ENCODE measurements at places on chromosomes 1 and 21. TPM values are rescaled to one million over a fixed set of nuclear protein-coding genes. Genes with fewer than 3 reads are reported as not detected.

DNA sequence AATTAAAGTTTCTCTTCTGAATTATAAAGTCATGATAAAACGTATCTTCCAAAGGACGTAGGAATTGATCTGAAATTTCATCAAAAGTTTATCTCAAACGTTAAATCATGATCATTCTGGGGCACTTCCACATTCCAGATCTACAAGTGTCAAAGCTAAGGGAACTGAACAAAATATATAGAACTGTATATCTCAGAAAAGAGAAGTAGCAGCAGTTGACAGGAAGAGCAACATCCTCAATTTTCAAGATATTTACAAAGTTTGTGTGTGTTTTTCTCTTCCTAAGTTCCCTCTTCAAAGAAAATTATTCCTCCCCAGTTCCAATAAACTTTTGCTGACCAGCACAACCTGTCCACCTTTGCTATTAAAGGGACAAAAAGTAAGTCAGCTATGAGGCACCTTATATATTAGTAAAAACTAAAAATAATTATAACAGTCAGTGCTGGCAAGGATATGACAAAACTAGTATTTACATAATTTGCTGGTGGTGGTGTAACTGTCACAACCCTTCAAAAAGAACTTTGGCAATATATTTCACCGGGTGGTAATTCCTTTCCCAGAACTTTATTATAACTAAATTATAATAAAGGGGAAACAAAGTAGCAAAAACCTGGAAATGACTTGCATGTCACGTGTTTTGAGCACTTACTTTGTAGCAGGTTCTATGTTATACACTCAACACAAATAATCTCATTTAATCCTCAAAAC lies 38.5 kb upstream of the EYA3 start:
- no peaks in the 10 kb centered on the region for H3K36me3 ChIP-seq
- H3K27ac ChIP-seq: no peak overlapping the region
- DNase-seq: no peak
- no peak overlapping the region for H3K4me3 ChIP-seq

GRCh38 chr21:41836166-41837015 lies 42.8 kb downstream of the PRDM15 start:
- no peak for DNase-seq
- no peaks in the 10 kb centered on the region for H3K4me1 ChIP-seq
- no peak overlapping the region for H3K4me3 ChIP-seq
- H3K36me3 ChIP-seq: no peaks in the 10 kb centered on the region

GRCh38 chr1:30522031-30523004 lies 201.1 kb downstream of the MATN1 start:
- H3K36me3 ChIP-seq: no peaks in the 10 kb centered on the region
- no peak for DNase-seq
- no peaks in the 10 kb centered on the region for H3K27me3 ChIP-seq
- H3K4me3 ChIP-seq: no peak overlapping the region
- no peaks in the 10 kb centered on the region for H3K4me1 ChIP-seq
- no peak overlapping the region for H3K27ac ChIP-seq

DNA sequence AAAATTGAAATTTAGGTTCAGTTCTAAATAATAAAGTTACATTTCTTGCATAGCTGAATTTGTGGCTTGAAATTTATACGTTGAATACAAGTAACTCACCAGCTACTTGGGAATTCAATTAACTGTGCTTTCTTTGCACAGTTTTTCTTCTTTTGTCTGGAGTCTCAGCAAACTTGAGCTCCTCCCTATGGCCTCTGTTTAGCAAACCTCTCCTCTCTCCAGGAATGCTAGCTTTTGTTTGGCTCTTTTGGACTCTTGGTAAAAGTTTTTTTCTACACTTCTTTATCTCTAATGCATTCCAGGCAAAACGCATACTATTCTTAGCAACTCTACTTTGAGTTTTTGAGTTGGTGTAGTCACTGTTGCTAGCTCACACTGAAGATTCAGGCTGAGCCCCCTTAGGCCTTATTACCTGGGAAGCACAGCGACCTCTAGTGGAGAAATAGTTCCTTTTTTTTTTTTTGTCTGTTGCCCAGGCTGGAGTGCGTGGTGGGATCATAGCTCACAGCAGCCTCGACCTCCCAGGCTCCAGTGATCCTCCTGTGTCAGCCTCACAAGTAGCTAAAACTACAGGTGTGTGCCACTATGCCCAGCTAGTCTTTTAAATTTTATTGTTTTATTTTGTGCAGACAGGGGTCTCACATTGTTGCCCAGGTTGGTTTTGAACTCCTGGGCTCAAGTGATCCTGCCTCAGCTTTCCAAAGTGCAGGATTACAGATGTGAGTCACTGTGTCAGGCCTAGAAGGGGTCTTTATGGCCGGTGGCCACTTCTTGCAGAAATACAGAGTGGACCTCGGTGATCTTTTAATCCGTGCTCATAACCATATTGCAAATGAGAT lies 61.7 kb downstream of the CASQ2 start:
- peak; percentile 45 for DNase-seq
- no peaks in the 10 kb centered on the region for H3K36me3 ChIP-seq
- H3K4me3 ChIP-seq: no peak overlapping the region
- H3K27me3 ChIP-seq: no peaks in the 10 kb centered on the region
- peak overlapping the region; percentile 83 for H3K27ac ChIP-seq
- peaks cover 37% of the 10 kb centered on the region for H3K4me1 ChIP-seq

GRCh38 chr1:1021010-1021919 lies 1.3 kb downstream of the AGRN start:
- H3K27ac ChIP-seq: peak overlapping the region; percentile 32
- no peaks in the 10 kb centered on the region for H3K27me3 ChIP-seq
- no peak for DNase-seq
- peak overlapping the region; percentile 88 for H3K4me3 ChIP-seq

DNA sequence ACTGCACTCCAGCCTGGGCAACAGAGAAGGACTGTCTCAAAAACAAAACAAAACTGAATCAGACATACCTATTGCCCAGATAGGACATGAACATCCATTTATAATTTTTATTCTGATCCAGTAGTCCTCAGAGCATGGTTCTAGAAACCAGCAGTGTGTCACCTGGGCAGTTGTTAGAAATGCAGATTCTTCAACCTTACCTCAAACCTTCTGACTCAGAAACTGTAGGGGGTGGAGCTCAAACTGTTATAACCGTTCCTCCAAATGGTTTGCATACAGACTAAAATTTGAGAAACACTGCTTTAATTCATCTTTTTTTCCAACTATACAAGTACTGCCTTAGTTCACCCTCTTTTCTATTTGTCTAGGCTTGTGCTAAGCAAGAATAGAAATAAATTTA lies 6.0 kb downstream of the NASP start:
- H3K4me3 ChIP-seq: no peak overlapping the region
- no peaks in the 10 kb centered on the region for H3K36me3 ChIP-seq
- 0 out of 2 replicates have a peak, but pooled peaks cover 4% of the 10 kb centered on the region for H3K4me1 ChIP-seq
- no peaks in the 10 kb centered on the region for H3K27me3 ChIP-seq

GRCh38 chr1:40310129-40310461 lies 7.0 kb downstream of the COL9A2 start:
- no peaks in the 10 kb centered on the region for H3K4me1 ChIP-seq
- H3K36me3 ChIP-seq: no peaks in the 10 kb centered on the region
- no peak for DNase-seq
- no peaks in the 10 kb centered on the region for H3K27me3 ChIP-seq

KLF17 gene
- not detected for total RNA-seq

KCNK1 gene
- total RNA-seq: not detected

Measured in Caco-2 (cell line).